ENCODE measurements at places on chromosomes 16 and 17. TPM values are rescaled to one million over a fixed set of nuclear protein-coding genes. Genes with fewer than 3 reads are reported as not detected.

DNA sequence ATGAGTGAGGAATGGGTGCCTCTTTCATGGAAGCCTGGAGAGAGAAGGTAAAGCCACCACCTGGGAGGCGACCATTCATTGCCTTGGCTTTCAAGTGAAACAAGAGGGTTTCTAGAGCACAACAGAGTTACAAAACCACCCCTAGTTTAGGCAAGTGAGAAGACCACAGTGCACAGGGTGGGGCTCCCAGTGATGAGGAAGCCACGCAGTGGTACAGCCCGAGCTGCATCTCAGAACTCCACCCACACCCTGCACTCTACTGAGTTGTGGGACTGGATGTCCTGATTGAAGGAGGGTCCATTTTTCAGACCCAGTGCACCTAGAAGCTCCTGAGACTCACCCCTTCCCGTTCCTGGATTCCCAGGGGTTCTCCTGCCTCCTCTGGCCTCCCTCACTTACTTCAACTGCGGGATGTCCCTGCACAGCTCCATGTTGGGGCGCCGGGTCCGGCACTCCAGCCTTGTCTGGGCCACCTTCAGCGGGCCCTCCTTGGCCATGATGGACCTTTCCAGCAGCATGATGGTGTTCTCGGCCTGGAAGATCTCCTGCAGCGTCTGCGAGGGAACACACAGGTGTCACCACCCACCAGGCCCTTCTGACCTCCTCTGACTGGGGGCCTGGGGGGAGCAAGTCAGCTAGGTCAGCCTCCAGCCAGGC lies 55.1 kb upstream of the EMP2 start:
- no peak for DNase-seq

DNA sequence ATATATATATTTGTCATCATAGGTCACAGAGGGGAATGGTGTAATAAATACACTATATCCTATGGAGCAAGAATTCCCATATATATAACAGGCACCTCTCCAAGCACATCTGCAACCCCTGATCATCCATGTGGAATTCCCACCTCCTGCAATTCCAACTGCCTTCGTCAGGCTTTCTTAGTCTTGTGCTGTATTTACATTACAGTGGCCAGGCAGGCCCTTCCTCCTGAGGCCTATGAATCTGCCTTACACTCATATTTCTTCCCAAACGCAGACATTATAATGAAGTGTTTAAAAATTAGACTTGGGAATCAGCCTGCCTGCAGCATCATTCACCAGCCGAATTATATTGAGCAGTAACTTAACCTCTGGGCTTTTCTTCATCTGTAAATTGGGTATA lies 19.3 kb upstream of the DNAH9 start:
- DNase-seq = no peak

GRCh38 chr17:2723505-2723996 lies 12.0 kb upstream of the CLUH start:
- no peak for DNase-seq

GRCh38 chr17:49580055-49580721 lies 4.5 kb downstream of the NXPH3 start:
- no peak for DNase-seq

Gene MT1H
- 0.61 TPM for total RNA-seq

Gene TAOK2
- total RNA-seq = 24.4 TPM

All from activated CD4-positive, alpha-beta T cell treated with anti-CD3 and anti-CD28 coated beads for 36 hours (primary cell).